M059J (cell line): ENCODE measurements at places on chromosomes 11 and 22.

GRCh38 chr11:11069841-11070835 lies 212.3 kb upstream of the ZBED5 start:
- no peak for DNase-seq

GRCh38 chr11:68042219-68043028 lies 3.6 kb downstream of the TCIRG1 start:
- DNase-seq = no peak

DNA sequence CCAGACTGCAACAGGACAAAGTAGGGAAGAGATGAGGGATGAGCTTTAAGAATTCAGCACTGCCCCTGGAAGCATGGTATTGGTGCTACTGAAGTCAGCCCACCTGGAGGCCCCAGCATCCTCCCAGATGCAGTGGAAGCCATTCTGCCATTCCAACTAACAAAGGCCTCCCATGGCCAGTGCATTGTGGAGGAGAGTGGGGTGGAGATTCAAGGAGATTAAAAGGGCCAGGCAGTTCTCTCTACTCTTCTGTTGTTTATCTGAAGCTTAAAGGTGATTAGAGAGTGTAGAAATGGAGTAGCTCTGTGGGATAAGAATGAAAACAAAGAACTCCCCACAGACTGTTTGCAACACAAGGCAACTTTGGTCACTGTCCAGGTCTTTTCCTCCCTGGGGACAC lies 24.1 kb upstream of the TSKU start:
- no peak for DNase-seq

DNA sequence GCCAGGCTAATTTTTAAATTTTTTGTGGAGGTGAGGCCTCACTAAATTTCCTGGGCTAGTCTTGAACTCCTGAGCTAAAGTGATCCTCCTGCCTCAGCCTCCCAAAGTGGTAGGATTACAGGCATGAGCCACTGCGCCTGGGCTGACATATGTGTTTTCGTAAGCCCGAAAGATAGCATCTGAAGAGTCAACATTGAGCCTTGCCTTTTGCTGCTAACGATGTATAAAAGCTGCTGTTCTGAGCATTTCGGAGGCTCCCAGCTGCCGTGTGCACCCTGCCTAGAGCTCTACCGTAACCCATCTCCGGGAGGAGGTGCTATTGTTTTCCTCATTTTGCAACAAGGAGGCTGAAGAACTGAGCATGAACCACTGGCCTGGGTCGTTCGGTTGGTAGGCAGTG lies 18.1 kb upstream of the PPP6R3 start:
- DNase-seq = no peak
